ENCODE measurements at places on chromosomes 5 and 9. TPM values are rescaled to one million over a fixed set of nuclear protein-coding genes. Genes with fewer than 3 reads are reported as not detected.

Gene BARHL1
- not detected for total RNA-seq

Gene TGFBI
- 286 TPM for total RNA-seq

Gene TSSK1B
- total RNA-seq, result not detected

Gene NRG2
- total RNA-seq, result 0.51 TPM

Gene ZNF608
- total RNA-seq, result 11.9 TPM

Gene SPATA31D4
- not detected for total RNA-seq

Gene LRRC26
- total RNA-seq, result not detected

Gene OR1J2
- total RNA-seq, result not detected

Gene SAXO1
- total RNA-seq, result 0.05 TPM

Gene MYMK
- not detected for total RNA-seq

Gene ZNF474
- not detected for total RNA-seq

Gene CCL27
- 0.33 TPM for total RNA-seq

Gene FKTN
- total RNA-seq, result 17.4 TPM

DNA sequence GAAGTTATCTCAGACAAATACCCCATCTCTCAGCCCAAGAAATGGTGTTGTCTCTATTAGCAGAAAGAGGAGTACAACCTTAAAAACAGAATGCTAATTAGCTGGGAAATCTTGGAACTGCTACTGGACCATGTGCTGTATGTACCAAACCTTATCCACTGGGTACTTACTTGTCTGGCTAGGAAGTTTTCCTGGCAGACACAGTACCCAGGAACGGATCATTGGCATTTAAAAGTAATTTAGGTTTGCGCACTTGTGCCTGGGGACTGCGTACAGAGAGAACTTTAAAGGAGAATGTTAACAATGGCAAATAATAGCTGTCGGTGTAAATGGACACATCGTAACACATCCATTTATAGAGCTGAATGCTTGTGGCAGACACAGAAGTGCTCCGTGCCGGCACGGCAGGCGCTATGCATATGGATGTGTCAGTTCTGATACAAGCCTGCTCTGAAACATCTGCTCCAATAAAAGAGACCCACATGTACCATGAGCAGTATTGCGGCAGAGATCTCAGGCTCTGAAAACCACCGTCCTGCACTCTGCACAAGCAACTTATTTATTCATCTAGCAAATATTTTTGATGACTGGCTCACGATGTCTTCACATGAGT is 290.6 kb upstream of the PANK3 start:
- DNase-seq, result no peak

GRCh38 chr9:96603305-96604003 is 16.2 kb downstream of the CDC14B start:
- DNase-seq, result no peak

- no peak for DNase-seq
These were observed 20.6 kb upstream of the GPR150 start for GRCh38 chr5:95599252-95599651.

GRCh38 chr9:112621018-112621655 is 96.8 kb downstream of the INIP start:
- no peak for DNase-seq

GRCh38 chr5:74402553-74402952 is 238.0 kb downstream of the ENC1 start:
- no peak for DNase-seq

DNA sequence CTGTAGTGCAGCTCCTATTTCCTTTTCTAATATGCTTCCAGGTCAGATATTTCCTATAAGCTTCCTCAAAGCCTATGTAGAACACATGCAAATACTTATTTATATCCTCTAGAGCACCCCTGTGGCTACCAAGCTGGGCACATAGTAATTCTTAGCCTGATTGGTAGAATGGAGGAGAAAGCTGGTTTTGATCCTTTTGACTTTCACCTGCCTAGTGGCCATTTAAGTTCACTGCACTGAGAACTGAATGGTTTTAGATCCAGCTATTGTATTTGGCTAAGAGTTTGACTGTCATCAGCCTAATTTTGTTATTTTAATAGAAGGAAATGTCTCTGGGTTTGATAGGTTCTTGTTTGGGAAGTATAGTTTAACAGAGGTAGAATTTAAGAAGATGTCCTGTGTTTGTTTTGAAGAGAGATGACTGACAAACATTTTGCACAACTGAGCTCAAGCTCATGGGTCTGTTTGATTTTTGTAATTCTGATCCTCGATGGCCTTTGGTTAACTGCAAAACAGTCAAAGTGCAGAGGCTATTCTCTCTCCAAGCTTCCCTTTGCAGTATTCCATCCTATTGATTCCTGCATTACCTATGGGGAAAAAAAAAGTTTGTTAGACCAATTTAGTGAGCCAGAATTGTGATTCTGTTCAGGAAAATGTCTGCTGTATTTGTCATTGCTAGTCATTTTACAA is 85.4 kb downstream of the KCNN2 start:
- DNase-seq, result no peak

DNA sequence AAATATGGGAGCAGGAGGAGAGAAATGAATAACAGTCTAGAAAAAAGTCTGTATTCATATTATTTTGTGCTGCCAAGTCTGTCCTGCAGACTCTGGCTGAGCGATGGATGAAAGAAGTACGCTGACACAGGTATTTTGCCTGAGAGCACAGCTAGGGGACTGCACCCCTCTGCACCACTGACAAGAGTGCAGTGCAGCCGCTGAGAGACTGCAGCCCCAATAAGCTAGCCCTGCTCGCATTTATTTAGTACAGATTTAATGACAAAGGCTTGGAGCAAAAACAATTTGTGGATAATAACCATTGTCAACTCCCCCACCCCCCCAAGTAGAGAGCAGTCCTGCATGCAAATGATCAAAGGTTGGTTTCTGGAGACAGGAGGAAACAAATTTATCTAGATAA is 13.3 kb upstream of the MRPS30 start:
- DNase-seq, result no peak

DNA sequence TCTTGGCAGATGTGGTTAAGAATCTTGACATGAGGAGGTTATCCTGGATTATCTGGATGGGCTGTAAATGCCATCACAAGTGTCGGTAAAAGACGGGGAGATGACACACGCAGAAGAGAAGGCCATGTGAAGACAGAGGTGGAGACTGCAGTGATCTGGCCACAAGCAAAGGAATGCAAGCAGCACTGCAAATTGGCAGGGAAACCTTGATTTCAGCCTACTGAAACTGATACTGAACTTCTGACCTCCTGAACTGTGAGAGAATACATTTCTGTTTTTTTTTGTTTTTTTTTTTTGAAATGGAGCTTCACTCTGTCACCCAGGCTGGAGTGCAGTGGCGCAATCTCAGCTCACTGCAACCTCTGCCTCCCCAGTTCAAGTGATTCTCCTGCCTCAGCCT is 92.4 kb upstream of the NFIL3 start:
- DNase-seq, result no peak

DNA sequence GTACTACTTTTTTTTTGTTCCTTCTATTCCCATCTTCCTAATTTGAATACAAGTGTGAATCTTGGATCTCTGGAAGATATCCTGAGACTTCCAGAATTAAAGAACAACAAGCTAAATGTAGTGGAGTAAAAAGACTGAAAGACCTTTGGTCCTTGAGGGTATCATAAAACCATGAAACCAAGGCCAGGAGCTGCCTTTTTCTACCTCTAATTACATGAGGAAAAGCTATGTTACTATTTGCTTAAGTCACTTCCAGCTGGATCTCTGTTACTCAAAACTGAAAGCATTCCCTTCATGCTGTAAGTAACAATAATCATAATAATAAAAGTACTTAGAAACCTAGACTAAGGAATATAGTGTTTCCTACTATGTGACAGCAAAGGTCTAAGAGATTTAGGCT is 649.6 kb downstream of the KCTD16 start:
- no peak for DNase-seq

- no peak for DNase-seq
These were observed 181.0 kb upstream of the MAST4 start for GRCh38 chr5:66415208-66415607.

DNA sequence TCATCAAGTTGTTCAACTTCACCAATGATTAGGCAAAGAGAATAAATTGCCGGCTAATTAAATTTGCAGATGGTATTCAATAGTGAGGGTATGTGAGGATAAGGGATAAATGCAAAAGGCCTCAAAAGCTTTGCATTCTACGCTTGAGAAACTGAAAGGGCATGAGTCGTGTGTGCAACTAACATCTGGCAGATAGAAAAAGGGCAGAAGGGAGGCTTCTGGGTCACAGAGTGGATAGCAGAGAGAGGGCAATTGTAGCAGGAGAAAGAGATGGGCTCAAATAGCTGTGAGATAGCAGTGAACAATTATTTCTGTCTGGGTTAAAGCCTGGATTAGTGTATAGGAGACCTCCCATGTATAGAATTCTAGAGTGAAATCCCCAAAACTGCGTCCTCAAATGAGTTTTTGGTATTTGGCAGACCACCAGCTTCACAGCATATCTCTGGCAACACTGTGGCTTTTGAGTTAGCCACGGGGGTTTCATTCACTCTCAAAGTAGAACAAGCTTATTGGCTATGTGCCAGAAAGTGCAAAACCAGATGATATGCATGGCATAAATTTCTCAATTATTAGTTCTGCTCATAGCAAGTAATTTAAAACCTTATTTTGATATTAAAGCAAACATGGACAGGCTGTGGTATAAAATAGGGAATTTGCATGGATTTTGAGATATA is 586.3 kb downstream of the BRINP1 start:
- no peak for DNase-seq

DNA sequence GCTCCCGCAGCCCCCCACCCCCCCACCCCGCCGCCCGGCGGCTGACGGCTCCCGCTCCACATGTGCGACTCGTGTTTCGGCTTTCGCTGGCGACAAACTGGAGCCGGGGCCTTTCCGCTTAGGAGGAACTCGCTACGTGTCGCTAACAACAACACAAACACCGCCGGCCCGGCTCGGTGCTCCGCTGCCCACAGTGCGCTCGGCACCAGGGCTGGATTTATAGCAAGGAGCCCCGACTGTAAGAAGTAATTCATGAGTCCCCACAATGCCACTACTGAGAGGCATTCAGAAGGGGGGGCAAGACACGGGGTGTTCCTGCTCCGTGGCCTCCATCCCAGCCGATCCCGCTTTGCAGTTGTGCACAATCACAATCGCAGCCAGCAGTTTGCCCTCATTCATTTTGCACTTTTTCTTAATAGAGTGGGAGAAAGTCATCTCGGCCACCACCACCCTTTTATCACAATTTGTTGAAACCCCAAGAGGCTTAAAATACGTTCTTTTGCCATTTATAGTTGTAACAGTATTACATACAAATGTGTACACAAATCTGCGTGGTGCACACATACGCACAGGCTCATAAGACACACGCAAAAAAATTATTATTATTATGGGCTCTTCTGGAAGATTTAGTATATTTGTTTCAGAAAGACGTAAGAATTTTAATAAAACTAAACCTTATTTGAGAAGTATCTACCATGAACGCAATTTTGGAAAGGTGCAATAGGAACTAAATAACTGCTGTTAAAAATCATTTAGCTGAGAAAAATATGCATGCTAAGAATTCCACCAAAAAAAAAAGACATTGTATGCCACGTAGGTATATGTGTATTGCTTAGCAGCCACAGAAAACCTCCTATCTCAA is 48.1 kb downstream of the EBF1 start:
- DNase-seq, result peak; percentile 85

GRCh38 chr5:112192866-112193265 is 226.2 kb downstream of the EPB41L4A start:
- DNase-seq, result no peak

GRCh38 chr5:178435321-178436238 is 154.6 kb downstream of the COL23A1 start:
- no peak for DNase-seq

- no peak for DNase-seq
These were observed 42.3 kb downstream of the NAIF1 start for GRCh38 chr9:128024761-128025308.

DNA sequence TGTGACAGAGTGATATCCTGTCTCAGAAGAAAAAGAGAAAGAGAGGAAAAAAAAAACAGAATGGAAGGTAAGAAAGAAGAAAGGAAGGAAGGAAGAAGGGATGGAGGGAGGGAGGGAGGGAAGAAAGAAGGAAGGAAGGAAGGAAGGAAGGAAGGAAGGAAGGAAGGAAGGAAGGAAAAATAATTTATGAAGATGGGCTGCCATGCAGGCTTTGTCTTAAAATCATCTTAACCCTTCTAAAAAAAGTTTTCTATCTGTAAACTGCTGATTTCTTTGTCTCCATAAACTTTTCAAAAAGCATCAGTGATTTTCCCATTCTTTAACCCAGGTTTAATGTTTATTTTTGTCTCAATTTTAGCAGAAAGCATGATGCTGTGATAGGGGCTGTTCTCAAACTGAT is 1154.1 kb upstream of the CDH6 start:
- DNase-seq, result no peak

GRCh38 chr5:157842787-157843186 is 16.2 kb downstream of the CLINT1 start:
- DNase-seq, result no peak

- DNase-seq, result no peak
These were observed 116.9 kb upstream of the S1PR3 start for GRCh38 chr9:88874391-88874790.

DNA sequence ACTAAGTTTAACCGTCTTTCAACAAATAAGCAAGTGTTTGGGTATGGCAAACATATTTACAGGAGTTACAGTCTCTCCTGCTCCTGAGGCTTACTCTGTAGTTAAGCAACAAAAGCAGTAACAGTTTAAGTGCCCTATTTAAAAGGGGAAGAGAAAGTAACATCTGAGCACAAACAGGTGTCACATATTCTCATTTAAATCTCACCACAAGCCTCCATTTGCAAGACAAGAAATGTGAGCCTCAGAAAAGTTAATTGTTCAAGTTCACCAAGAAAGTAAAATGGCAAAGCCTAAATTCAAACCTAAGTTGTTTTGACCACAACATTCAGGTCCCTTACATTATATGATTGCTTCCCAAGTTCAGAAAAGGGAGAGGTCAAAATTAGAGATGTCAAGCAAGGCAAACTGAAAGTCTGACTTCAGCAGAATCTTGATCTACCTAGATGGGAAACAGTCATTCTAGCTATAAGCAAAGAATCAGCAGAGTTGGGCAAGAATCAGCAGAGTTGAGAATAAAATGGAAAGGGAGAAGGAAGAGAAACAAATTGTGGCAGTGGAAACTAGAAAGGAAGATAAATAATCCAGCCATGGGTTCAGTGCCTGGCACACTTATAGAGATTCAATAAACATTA is 93.4 kb downstream of the STRBP start:
- no peak for DNase-seq

DNA sequence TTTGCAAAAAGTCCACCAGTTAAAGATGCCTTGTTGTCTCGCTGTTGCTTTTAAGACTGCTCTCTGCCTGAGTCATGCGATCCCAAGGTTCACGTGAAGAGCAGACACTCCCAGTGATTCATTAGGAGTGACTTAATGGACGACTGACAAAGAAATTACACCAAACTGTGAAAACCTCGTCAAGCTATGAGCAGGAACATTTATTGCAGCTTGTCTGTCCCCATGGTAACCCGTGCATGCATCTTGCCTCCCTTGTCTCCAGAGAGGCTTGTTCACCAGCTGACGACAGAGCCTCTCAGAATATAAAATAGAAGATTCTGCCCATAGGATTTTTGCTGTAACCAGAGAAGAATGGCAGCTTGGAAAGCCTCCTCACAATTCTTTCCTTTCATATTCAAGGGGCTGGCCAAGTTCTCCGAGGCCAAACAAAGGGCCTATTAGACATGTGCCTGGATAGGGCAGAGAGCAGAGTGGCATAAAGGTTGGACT is 352.7 kb downstream of the SPOCK1 start:
- DNase-seq, result no peak

- DNase-seq, result no peak
These were observed 3.6 kb upstream of the ADAMTS2 start for GRCh38 chr5:179348843-179349242.
